ENCODE measurements at places on chromosomes 2 and 18.

- DNase-seq: no peak
These were observed 129.1 kb upstream of the CAB39 start for GRCh38 chr2:230583581-230583980.

- DNase-seq: no peak
These were observed at the start of gene SDC1 for GRCh38 chr2:20224716-20225293. Gene SDC1, minus strand, starts transcription at chr2:20225130. Its CDS starts 263 bp downstream, at chr2:20224867.

- DNase-seq: no peak
These were observed 46.8 kb upstream of the FAM98A start for GRCh38 chr2:33645861-33646260.

DNA sequence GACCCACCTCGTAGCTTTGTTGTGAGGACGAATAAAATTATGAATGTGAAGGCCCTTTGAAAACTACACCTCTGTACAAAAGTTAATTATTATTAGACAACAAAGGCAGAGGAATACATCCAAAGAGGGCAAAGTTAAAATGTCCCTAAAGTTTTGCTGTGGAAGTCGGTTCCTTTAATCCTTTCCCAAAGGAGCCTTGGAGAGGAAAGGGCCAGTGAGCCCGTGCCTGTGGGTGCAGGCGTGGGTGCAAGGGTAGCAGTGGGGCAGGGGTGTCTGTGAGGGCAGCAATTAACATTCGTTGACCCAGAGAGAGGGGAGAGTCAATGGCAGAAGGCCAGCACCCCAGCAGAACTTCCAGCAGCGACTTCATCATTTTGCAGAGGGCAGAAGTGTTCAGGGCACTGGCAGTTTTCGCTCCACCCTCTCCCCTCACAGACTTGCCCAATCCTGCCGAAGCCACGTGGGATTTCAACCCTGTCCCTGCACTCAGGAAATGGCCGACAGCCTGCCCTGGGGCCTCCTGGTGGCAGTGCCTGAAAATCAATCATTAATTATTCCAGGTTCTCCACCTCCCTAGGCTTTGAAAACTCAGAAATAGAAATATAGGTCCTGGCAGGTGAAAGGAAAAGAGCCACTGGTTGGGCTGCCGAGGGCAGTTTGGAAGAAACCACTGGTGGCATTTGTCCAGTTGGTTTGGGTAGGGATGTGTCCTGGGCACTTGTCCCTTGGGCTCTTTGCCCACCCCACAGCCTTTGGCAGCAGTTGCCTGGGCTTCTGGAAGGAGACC, 4.2 kb upstream of the PAX8 start:
- no peak for DNase-seq

DNA sequence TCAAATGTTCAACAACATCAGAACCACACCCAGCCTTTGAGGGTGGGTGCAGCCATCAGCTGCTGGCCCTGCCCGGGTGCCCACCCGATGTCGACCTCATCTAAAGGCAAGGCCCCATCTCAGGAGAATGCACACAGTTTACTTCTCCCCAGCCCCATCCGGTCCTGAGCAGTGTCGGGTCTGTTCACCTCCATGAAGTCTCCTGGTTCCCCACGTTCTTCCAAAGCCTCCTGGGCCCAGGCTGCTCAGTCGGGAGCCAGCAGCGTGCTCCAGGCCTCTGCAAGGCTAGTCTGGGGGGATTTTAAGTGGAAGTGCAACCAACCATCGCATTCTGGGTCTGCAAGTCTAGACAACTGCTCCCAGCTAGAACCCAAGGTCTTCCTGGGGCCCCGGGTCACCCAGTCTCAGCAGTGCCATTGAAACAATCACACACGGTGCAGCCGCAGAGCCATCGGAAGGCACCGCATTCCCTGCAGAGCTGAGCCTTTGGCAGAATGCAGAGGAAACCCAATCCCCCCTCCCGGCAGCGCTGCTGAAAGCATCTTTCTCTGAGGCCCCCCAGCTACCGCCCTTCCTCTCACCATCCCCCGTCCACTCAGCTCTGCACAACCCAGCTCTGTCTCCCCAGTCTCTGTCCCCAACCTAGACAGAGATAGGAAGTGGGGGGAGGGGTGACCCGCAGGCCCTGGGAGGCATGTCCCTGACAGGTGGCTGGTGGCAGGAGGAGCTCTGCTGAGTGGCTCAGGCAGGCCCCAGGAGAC, 8.5 kb downstream of the ESPNL start:
- no peak for DNase-seq

All from effector CD4-positive, alpha-beta T cell (primary cell).